ENCODE measurements at places on chromosomes 3 and 15.
A peak's percentile ranks its signal among the peaks of the same experiment; 100 is the strongest.

DNA sequence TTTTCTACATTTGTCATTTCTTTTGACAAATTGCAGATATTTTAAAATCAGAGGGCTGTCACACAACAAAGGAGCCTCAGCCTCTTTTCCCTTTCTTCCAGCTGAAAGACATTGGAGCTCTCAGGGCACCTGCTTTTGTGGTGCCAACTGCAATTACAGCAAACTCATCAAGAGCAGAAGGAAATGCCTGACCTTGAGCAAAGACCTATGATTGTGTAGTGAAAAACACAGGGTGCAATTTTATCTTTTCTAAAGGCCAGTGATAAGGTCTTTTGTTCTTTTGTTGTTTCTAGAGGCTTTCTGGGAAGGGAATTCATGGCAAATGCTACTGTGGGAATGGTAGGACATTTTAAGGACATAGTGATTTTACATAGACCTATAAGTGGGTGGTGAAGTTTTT, 214.3 kb downstream of the OXSM start:
- DNase-seq: no peak

GRCh38 chr3:13277860-13278531, 142.1 kb downstream of the NUP210 start:
- peak; percentile 5 for DNase-seq

- DNase-seq: no peak
These were observed 438.5 kb upstream of the RGMA start for GRCh38 chr15:93527374-93528050.

DNA sequence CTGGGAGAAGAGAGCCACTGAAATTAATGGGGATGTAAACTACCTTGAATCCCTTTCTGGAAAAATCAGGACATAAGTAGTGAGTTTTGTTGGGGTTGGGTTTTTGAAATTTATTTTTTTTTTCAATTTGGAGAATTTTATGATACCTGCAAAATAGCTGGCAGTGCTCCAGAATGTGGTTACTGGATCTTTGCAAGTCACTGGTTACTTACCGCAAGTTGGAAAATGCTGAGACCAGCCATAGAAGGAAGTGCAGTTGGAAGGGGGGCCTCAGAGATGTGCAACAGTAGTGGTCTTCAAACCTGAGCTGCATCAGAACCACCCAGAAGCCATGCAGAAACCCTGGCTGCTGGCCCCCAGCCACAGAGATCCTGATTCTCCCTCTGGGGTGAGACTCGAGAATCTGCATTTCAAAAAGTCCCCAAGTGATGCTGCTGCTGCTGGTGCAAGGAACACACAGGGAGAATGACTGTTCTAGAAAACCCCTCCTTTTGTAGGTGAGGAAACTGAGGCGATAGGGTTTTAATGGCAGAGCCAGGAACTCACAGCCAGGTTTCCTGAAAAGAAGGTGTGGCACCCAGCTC, 39.7 kb downstream of the SEMA5B start:
- DNase-seq: no peak

GRCh38 chr3:188842639-188843038, 329.1 kb upstream of the TPRG1 start:
- peak; percentile 53 for DNase-seq

DNA sequence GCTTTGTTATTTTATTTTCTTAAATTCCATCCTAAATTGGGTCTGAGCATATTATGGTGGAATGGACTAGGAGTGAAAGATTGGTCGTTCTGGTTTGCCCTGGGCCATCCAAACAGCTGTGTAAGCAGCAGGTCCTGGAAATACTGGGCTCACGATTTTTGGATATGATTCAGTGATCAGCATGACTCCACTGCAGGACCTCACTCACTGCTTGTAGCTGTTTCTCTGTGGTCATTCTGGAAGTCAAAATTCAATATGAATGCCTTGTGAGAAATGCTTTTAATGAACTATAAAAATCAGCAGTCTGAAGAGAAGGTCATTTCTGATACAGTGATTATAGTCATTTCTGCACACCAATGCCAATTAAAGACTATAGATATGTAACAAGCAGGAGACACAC, 185.0 kb downstream of the RBMS3 start:
- DNase-seq: peak; percentile 38

DNA sequence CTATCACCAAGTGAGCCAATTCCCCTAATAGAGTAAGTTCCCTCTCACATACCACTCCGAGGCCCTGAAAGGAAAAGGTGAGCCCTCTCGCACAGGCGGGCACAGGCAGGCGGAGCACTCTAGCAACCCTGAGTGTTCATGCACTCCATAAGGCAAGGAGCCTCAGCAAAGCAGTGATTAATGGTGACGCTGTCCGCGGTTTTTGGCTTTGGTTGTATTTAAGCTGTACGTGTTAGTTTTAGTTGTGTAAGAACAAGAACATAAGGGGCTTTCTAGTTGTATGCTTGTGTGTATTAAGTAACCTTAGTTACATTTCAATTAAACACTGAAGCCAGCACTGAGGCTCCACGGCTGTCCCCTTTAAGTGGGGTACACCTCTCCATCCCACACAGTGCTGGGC, 33.1 kb downstream of the KLHL25 start:
- DNase-seq: peak; percentile 49

- peak; percentile 94 for DNase-seq
These were observed 1.2 kb downstream of the RAB43 start for GRCh38 chr3:129120254-129121004.

GRCh38 chr15:94600505-94600904, 369.1 kb downstream of the MCTP2 start:
- DNase-seq: no peak

GRCh38 chr3:144273601-144274000, 302.0 kb downstream of the DIPK2A start:
- peak; percentile 20 for DNase-seq

GRCh38 chr15:69217381-69217780, 56.9 kb downstream of the GLCE start:
- DNase-seq: no peak

DNA sequence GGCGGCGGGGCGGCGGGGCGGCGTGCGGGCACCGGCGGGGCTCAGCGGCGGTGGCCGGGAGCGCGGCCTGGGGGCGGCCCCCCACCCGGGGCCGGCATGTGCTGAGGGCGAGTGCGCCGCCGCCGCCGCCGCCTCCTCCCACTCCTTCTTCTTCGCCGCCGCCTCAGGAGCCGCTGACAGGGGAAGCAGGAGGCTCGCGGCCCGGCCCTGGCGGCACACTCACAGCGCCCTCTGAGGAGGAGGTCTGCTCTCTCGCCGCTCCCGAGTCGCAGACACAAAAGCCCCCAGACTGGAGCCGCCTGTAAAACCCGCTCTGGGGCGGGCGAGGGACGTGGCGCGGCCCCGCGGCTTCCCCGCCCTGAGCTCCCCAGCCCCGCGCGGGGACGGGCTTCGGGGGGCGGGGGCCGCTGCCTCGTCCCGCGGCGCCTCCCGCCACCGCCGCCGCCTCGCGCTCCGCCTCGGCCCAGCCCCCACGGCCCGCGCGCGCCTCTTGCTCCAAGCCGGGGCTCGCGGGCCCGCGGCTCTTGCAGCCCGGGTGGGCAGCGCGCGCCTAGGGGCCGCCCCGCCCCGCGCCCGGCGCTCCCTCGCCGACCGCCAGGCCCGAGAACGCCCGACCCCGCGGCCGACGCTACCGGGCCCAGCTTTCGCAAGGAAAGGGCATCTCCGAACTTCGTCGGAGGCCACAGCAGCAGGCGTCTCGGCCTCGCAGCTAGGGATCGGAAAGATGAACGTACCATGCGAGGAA, at the start of gene PYGO1:
Gene PYGO1 (minus strand): TSS at position 276 of the 745 bp plus-strand sequence. CDS start 462 bp downstream, outside the sequence.
- DNase-seq: peak; percentile 66

DNA sequence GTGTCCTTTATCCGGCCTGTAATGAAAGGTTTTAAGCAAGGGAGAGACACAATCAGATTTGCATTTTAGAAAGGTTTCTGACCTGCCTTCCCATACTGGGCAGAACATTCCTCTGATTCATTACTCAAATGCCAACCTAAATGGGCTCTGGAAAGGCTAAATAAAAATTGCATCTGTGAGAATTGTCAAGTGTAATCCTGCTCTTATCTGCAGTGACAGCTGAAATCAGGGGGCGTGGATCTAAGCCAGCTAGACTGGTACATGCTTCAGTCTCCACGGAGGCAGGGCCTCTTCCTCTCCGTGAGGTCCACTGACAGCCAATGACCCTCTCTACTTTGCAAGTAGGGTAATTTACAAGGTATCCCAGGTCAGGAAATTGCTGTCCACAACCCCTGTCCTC, 32.5 kb upstream of the MINAR1 start:
- no peak for DNase-seq

- no peak for DNase-seq
These were observed 163.1 kb upstream of the GALNT15 start for GRCh38 chr3:16011376-16011775.

DNA sequence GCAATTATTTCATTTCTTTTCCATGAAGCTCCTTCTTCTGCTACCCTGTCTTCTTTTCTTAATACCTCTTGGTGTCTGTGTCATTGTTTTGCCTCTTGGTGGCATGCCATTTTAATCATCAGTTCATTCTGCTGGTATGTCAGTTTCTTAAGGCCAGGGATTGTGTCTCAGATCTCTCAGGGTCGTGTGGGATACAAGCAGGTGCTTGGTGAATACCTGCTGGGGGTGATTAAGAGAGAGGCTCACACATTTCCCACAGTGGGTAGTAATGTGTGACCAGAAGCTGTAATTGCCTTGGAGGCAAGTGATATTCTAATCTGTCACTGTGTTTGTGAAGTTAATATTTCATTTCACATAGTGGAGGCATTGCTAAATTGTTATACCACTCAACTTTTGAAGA, 361.4 kb upstream of the TRIM42 start:
- DNase-seq: no peak

DNA sequence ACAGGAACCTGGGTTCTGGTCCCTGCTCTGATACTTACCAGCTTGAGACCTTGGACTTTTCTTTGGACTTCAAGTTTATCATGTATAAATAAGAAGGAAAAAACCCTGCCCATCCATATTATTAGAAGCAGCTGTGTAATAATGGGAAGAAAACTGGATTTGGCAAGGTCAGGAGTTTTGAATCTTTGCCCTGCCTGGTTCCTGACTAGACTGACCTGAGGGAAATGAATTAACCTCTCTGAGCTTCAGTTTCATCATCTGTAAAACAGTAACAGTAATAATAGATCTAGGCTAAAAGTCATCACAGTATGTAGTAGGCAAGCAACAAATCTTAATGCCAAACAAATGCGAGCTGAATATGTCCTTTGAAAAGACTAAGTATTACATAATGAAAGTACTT, 68.8 kb downstream of the FSIP1 start:
- no peak for DNase-seq

DNA sequence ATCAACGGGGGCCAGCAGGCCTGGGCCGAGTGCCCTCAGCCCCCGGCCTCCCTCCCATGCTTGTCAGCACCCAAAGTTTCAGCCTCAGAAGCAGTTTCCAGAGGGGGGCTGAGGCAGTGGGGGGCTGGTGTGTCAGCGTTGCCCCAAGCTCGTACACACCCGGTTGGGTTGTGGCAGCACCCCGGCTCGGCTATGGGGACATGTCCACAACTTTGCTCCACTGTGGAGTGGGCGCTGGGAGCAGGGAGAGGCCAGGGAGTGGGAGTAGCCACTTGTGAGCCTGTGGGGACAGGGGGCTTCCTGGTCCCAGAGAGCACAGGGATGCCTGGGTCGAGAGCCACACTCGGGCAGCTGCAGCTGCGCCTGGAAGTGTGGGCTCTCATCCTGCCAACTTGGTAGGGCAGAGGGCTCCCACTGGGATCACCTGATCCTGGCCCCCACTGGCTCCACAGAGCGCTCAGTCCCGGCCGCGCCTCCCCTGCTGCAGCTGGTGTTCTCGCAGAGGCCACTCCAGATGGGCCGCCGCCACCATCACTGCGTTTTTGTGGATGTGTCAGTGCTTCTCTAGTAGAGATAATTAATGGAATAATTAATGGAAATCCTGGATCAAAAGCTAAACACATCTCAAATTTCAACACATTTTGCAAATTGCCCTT, 75.1 kb downstream of the NR1D2 start:
- DNase-seq: no peak

GRCh38 chr15:76187163-76187562, 124.1 kb downstream of the ETFA start:
- no peak for DNase-seq

DNA sequence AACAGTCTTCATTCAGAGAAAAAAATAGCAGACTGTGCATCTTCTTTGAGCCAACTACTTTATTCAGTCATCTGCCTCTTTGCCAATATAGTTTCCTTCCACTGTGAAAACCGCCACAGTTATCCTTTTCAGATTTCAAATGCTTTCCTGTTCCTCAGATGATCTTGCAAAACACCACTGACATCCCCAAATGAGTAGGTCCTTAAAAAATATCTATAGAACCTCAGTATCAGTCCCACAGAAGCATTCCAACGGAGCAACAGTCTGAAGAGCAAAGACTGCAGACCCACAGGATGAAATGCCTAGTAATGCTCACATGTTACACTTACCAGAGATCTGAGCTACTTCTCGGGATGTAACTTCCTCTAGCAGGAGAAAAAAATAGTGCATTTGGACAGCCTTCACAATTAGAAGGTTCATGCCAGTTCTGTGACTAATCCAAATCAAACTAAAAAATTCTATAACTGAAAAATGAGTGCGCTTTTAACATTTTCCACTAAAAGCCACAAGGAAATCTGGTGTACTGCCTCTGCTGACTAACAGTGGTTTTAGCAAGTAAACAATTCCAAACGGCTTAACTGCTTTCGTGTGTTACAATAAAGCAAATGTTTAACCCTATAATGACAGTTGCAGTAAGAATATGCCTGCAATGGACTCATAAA, at the start of gene ANKRD28:
Gene ANKRD28 (minus strand): TSS at position 338 of the 662 bp plus-strand sequence. CDS start 1,458 bp downstream, outside the sequence.
- peak; percentile 96 for DNase-seq

DNA sequence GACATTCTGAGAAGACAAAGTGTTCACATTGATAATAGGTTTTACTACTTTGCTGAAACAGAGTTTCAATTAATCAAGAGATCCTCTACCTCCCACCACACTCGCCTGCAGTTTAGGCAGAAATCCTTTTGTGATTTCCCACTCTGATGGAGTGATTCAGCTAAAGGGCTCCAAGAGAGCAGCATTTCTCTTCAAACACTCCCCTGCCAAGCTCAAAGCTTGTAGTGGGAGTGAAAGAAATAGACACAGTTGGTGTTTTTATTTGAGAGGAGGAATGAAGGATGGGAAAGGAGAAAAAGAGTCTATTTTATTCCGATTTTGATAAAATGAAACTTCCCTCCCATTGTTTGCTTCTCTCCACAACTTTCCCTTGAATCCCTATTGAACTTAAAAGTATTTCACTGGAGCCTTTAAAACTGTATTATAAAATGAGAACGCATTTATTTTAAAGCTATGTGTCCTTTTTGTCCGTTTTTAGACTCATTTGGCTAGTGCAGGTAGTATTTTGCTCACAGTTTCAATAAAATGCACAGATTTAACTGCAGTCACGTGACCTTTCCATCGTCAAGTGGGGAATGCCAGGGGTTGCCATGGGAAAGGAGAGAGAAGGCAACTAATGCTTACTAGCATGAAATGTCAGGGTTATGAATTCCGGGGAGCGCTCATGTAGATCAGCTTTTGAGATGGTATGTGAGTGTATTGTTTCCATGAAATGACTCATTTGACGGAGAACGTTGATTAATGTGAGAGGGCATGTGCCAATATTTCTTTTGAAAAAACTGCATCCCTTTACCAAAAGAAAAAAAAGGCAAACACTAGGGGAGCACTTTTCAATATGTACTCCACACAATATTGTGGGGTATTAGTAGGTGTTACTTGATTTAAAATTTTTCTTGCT, 7.7 kb upstream of the OSBPL11 start:
- peak; percentile 90 for DNase-seq
